WTC11 (cell line): ENCODE measurements at places on chromosomes 5 and 9. TPM values are rescaled to one million over a fixed set of nuclear protein-coding genes. Genes with fewer than 3 reads are reported as not detected.

The ANKRD20A1 gene
- total RNA-seq = 0.27 to 0.37 TPM in 2 of 3 replicates, not detected in the other

The SLC12A7 gene
- total RNA-seq = 28.1 to 29.9 TPM (median 29.9 TPM) in 3 replicates

The DPM2 gene
- 53.3 to 58.2 TPM (median 56.1 TPM) in 3 replicates for total RNA-seq

The LHX6 gene
- total RNA-seq = 0.71 to 1.5 TPM (median 1.5 TPM) in 3 replicates

The FOXD4 gene
- total RNA-seq = 0.13 to 0.25 TPM (median 0.21 TPM) in 3 replicates

- DNase-seq = no peak
These were observed 3.2 kb upstream of the SLIT3 start for GRCh38 chr5:169304175-169304574.

DNA sequence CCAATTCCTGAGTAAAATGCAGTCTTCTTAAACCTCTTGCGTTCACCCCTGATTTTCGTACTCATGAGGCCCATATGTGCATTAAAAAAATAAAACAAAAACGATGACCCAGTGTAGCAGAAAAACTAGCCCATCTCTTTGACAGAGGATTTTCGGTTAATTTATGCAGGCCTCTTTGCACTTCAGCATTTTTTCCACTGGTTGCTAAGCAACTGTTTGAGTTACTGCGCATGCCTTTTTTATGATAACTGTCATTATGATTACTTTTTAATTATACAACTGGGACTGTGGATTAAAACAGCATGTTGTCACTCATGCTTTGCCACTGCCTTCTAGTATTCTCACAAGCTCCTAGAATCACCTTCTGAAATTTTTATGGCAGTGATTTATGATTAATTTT is 165.0 kb downstream of the SMARCA2 start:
- no peak for DNase-seq

- DNase-seq = no peak
These were observed 67.6 kb upstream of the RNF130 start for GRCh38 chr5:180138976-180139730.

DNA sequence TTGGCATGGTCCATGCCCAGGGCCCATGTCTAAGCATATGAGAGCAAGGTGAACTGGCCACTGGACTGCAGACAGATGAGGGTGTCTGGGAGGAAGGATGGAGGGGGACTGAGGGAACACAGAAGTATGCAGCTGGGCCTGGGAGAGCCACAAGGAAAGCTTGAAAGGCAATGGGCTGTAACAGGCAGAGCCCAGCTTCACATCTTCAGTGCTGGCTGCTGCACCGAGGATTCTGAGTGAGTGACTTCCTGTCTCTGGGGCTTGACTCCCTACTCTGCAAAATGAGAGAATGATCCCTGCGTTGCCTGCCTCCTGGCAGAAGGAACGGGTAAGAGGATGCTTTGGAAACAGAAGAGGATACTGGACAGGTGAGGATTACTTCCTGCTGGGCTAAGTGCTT is 29.0 kb downstream of the COL15A1 start:
- no peak for DNase-seq

DNA sequence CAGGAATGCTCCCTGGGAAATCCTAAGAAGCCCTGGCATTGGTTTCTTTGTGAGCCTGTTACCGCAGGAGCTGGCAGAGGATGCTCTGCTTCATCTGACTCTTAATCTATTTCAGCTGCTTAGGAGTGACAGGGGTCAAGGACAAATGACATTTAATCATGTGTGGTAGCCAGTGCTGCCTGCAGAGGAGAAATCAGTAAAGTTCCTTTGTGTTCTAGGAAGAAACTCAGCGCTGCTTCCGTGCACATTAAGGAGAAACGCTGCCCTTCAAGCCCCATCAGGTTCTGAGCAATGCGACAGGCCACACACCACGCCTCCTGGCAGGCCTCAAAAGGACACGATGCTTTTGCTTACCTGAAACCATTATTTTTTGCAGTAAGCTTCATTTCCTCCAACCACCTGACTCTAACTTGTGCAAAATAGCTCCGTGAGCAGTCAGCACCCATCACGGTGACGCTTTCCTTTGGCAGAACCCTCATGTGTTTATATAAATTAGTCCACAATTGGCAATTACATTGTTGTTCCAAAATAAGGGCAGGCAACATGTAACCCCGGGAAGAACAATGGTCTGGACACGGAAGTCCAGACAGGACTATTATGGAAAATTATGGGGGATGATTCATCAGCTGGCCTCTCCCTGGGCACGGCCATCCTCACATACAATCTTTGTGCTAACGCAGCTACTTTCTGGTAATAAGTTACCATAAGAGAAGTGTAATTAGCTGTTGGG is 387.9 kb upstream of the DAP start:
- no peak for DNase-seq

- no peak for DNase-seq
These were observed 67.0 kb downstream of the PTTG1 start for GRCh38 chr5:160488394-160489325.

GRCh38 chr9:79246170-79246569 is 325.6 kb upstream of the TLE4 start:
- DNase-seq = no peak

DNA sequence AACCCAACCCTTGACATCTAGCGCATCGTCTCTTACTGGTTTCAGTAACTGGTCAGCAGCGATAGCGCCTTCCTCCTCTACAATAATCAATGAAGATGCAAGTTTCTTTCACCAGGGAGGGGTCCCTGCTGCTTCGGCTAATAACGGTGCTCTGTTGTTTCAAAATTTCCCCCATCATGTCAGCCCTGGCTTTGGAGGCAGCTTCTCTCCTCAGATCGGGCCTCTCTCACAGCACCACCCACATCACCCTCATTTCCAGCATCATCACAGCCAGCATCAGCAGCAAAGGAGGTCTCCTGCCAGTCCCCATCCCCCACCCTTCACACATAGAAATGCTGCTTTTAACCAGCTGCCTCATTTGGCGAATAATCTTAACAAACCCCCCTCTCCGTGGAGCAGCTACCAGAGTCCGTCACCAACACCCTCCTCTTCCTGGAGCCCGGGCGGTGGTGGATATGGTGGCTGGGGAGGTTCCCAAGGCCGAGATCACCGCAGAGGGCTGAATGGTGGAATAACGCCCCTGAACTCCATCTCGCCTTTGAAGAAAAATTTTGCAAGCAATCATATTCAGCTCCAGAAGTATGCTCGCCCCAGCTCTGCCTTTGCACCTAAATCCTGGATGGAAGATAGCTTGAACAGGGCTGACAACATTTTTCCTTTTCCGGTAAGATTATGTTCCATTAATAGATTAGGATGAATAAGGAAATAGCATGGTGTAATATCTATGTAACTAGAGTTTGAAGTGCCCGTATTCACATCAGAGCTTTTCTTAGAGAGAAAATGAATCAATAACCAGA is 2.2 kb downstream of the CPEB4 start:
- peak; percentile 27 for DNase-seq

- DNase-seq = no peak
These were observed 177.4 kb downstream of the SAXO1 start for GRCh38 chr9:18855656-18856055.

GRCh38 chr5:130166839-130167490 is 262.7 kb downstream of the CHSY3 start:
- DNase-seq = peak; percentile 13

DNA sequence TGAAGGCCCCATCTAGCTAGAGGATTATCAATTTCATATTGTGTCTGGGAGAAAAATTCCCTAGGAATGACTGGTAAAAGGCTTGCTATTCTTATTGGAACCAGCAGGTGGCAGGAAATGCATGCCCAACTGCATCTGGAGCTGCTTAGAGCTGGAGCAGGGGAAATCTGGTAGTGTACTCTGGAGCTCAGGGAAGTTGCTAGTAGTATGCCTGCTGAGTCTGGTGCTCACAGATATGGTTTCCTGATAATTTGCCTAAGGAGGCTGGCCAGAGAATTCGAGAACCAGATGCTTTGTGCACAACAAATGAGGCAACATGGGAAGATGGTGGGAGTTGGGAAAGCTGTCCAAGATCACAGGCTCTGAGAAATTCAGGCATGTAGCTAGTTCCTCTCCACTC is 53.7 kb downstream of the G3BP1 start:
- DNase-seq = peak; percentile 64

DNA sequence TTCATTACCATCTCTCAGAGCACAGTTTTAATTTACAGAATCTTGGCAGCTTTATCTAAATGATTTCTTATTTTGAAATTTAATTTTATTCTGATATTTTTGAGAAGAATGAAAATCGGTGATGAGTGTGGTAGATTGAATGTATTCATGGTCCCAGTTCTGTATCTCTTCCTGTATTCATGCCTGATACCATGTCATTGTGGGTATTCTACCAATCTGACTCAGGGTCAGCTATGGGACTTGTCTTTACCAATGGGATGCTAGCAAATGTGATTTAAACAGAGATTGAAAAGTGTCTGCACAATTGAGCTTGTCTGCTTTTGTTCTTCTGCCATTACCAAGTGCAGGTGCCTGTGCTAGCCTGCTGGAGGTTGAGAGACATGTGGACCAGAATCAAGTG is 17.8 kb upstream of the ZNF618 start:
- no peak for DNase-seq

DNA sequence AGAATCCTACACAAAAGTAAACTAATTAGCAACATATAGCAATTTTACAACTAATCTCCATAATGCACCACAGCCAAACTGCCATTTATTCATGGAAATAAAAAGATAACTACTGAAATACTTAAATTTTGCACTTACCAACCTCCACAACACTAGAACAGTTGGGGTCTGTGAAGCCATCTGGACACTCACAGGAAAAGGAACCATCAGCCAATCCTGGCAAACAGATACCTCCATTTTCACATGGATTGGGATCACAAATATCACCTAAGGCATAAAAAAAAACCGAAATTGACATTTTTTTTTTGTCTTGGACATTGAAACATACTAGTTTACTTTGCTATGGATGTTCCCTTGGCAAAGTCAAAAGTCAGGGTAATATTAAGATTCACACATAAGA is 130.7 kb downstream of the EDIL3 start:
- no peak for DNase-seq

DNA sequence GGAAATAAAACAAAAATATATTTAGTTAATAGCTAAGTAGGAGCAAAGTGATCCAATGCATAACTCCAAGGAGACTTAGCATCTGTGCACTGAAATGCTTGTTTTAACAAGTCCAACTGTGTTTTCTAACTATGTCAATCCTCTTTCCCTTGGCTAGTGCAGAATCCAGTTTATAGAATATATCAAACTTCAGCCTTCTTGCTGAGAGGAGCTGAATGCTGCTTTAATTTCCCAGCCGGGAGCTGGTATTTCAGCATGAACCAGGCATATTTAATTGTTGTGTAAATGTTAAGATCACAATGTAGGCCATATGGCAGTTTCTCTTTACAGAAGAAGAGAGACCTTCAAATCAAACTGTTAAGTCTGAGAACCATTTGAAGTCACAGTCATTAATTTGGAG is 411.7 kb downstream of the HCN1 start:
- DNase-seq = no peak

- DNase-seq = no peak
These were observed 48.8 kb downstream of the LNPEP start for GRCh38 chr5:96984506-96985192.

DNA sequence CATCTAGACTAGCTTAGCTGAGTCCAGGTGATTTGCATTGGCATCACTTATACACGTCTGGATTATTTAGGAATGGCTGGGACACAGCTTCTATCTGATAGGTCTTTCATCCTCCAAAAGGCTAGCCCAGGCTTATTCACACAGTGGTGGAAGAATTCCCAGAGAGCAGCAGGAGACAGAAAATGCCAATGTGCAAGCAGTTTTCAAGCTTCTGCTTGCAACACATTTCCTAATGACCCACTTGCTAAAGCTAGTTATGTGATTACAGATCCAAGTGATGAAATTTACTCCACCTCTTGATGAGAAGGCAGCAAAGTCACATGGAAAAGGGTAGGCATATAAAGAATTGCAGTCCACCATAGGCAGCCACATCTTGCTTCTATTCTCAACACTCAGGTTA is 44.2 kb upstream of the MAST4 start:
- DNase-seq = no peak
